ENCODE measurements at places on chromosomes 3 and 15. TPM values are rescaled to one million over a fixed set of nuclear protein-coding genes. Genes with fewer than 3 reads are reported as not detected.

GRCh38 chr3:25897019-25897418, 107.1 kb downstream of the OXSM start:
- DNase-seq, result no peak
- H3K27me3 ChIP-seq, result no peaks in the 10 kb centered on the region
- H3K4me3 ChIP-seq, result no peak overlapping the region
- H3K4me1 ChIP-seq, result peaks cover 4% of the 10 kb centered on the region
- H3K27ac ChIP-seq, result no peak overlapping the region

DNA sequence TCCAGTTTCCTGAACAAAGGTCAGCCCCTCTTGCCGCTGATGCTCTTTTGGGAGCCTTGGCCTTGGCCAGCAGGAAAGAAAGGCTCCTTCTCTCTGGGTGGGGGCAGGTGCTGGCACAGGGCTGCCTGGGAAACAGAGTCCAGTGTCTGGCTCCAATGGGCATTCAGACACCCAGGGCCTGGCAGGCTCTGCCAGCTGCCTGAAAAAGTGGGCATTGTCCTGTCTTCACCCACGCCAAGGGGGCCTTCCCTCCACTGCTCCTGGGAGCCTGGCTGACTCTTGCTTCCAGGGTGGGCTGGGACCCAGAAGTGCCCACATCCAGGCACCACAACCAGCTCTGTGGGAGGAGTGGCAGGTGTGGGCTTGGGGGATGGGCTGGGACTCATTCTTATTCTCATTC, 62.7 kb downstream of the RHCG start:
- H3K27ac ChIP-seq, result no peak overlapping the region
- DNase-seq, result no peak
- H3K36me3 ChIP-seq, result no peaks in the 10 kb centered on the region
- H3K4me3 ChIP-seq, result no peak overlapping the region
- peaks cover 7% of the 10 kb centered on the region for H3K4me1 ChIP-seq
- peaks cover 25% of the 10 kb centered on the region for H3K27me3 ChIP-seq

Gene GANC
- total RNA-seq, result 13.0 TPM

Gene KNG1
- total RNA-seq, result not detected

Gene KCNMB3
- 0.47 TPM for total RNA-seq
